Stimulated activated CD8-positive, alpha-beta memory T cell treated with anti-CD3 and anti-CD28 coated beads, Interleukin-7, amount 100 ng/mL, for 1 hour (primary cell): ENCODE measurements at places on chromosomes 7 and 10.

- DNase-seq, result no peak
Measured at GRCh38 chr7:127892488-127893314, 138.5 kb downstream of the LRRC4 start.

DNA sequence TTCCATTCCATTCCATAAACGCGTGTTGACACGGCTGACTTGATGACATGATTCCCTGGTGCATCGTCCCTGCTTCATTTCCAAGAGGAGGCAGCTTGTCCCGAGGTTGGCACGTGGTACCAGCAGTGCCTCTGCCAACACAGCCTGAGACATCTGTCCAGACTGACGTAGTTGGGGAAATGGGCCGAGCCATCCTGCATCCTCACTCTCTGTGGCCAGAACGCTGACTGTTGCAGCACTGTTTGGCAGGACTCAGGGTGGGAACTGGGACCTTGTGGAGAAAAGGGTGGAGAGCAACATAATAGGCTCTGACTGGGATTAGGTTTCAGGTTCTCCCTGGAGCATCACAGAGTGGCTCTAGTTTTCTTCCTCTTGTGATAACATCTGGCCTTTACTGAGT lies 118.6 kb upstream of the BTBD16 start:
- no peak for DNase-seq

- no peak for DNase-seq
Measured at GRCh38 chr10:99276848-99277486, 41.3 kb upstream of the HPSE2 start.

DNA sequence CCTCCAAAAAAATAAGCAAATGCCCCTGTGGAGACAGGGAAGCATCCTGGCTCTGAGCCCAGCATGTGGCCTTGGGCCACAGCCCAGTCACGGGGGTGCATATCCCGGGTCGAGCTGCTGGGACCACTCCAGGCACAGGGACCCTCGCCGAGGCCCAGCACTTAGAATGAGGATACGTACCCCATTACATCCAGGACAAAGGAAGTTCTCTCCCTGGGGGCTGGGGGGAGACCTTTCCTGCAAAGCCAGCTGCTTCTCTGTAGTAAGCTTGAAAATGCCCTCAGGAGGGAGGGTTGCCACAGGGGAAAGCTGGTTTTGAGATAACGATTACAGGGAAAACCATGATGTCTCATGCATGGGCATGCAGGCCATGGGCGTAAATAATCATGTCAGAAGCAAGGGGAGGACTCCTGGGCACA lies 75.5 kb downstream of the HIPK2 start:
- no peak for DNase-seq

DNA sequence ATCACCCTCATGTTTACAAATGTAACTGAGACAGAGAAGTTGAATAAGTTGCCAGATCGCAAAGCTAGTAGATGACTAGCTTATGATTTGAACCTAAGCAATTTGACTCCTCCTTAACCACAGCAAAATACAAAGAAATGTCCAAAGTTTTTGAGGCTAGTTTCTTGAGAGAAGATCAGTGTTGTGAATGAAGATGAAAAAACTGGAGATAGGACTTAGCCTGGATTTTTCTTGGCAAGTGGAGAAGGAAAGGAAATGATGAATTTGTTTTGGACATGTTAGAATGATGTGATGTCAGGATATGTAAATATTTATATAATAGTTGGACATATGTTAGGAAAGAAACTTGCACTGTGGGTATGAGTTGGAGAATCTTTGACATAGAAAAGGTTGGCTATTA lies 149.8 kb downstream of the LSMEM1 start:
- no peak for DNase-seq

GRCh38 chr7:140435252-140435895 lies 31.5 kb downstream of the RAB19 start:
- no peak for DNase-seq

DNA sequence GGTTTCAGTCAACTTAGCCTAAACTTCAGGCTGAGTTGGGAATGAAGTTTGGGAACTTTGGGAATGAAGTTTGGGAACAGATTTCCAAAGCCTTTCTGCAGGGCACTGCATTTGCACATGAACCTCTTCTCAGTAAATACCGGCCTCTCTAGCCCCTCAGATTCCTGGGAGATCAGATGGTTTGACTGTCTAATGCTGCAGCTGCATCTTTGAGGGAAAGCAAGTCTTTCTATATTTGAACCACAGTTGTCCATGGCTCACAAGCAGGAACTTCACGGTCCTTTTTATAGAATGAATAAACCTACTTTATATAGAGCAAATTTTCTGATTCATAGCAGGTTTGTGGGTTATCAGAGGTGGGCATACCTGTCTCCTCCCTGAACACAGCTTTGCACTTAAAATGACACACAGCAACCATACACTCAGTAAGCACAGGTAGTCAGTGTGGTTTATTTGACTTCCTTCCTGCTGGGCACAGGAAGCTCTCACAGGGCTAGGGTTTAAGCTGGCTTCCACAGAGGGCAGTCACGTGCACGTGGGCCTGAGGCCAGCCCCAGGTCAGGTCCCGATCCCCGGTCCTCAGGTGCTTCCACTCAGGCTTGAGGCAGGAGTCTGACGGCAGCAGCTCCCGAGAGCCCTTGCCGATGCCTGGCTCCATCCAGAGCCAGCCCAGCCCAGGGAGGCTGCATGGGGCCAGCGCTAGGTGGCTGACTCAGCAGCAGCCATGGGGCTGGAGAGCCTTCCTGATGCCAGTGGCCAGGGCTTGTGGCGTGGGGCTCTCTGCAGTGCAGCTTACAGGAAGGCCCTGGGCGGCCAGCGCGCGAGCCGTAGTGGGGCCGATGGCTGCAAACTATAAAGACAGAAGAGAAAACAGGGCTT lies 12.8 kb upstream of the MMP21 start:
- DNase-seq, result no peak

DNA sequence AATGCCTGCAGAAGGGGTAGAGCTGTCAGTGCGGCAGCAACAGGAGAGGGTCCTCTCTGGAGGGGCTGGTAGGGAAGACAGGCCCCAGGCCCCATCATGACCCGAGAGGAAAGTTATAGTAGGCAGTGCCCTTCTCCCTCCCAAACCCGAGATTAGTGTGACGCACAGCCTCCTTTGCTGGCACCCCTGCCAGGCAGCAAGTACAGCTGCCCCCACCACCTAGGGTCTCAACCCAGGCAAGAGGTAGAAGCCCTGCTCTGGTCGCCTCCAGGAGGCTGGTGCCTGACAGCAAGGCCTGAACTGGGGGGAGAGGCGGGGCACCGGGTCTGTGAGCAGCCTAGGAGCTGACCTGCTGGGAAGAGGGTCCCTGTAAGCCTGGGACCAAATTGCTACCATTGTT lies 15.5 kb downstream of the LOXL4 start:
- DNase-seq, result no peak

- no peak for DNase-seq
Measured at GRCh38 chr10:6071181-6072175, 9.3 kb upstream of the IL2RA start.

DNA sequence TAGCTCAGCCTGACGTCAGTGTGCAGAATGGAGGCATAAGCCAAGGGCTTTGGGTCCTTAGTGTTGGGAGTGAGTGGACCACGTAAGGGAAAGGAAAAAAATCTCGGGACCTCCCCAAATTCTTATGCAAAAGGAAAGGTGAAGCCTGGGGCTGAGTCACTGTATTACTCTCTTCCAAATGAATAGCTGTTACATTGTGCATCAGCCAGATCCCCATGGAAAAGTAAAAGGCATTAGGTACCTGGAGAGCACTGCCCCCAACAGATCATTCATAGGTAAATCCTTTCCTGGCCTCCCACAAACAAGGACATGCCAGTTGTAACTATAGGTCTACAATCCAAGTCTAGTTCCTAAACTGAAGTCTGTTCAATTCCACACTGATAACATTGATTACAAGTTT lies 170.5 kb downstream of the C1GALT1 start:
- no peak for DNase-seq
